Aorta (tissue), 5 donors: ENCODE measurements at places on chromosomes 7 and 10.

DNA sequence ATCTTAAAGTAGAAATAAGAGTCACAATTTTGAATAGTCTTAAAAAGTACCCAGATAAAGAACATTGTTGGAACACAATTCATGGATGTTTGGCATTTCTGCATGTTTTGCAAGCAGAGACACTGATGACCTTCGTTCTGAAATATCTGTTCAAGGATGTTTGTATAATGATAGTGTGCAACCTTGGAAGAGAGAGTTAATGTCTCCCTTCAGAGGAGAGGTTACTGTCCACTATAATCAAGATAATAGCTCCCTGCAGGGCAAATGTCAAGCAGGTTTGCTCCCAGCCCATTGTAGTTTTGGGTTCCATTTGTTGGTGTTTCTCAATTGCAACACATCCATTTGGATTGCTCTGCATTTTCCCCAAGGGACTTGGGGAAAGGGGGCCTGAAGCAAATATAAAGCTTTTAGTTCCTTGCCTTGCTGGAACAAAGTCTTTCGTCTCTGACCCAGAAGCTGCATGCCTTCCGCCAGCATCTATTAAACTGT is 45.2 kb downstream of the COL1A2 start:
- H3K4me1 ChIP-seq, result no peaks in the 10 kb centered on the region
- no peaks in the 10 kb centered on the region for H3K36me3 ChIP-seq
- H3K27me3 ChIP-seq, result no peaks in the 10 kb centered on the region
- H3K27ac ChIP-seq, result no peak overlapping the region

- DNase-seq, result no peak
- H3K27me3 ChIP-seq, result no peaks in the 10 kb centered on the region
- no peak overlapping the region for H3K27ac ChIP-seq
- H3K36me3 ChIP-seq, result no peaks in the 10 kb centered on the region
- no peaks in the 10 kb centered on the region for H3K4me1 ChIP-seq
These were observed 175.0 kb downstream of the CFTR start for GRCh38 chr7:117654780-117655179.

GRCh38 chr10:73414230-73414945 is 530 bp upstream of the ANXA7 start:
- peak overlapping the region; percentile 60 for H3K4me3 ChIP-seq
- H3K4me1 ChIP-seq, result no peaks in the 10 kb centered on the region
- no peaks in the 10 kb centered on the region for H3K36me3 ChIP-seq
- no peak for DNase-seq
- no peak overlapping the region for H3K27ac ChIP-seq
- no peaks in the 10 kb centered on the region for H3K27me3 ChIP-seq

GRCh38 chr7:116762971-116763370 is 91.0 kb downstream of the MET start:
- no peak overlapping the region for H3K4me3 ChIP-seq
- no peaks in the 10 kb centered on the region for H3K27me3 ChIP-seq
- no peaks in the 10 kb centered on the region for H3K36me3 ChIP-seq
- no peak overlapping the region for H3K27ac ChIP-seq
- no peaks in the 10 kb centered on the region for H3K4me1 ChIP-seq

DNA sequence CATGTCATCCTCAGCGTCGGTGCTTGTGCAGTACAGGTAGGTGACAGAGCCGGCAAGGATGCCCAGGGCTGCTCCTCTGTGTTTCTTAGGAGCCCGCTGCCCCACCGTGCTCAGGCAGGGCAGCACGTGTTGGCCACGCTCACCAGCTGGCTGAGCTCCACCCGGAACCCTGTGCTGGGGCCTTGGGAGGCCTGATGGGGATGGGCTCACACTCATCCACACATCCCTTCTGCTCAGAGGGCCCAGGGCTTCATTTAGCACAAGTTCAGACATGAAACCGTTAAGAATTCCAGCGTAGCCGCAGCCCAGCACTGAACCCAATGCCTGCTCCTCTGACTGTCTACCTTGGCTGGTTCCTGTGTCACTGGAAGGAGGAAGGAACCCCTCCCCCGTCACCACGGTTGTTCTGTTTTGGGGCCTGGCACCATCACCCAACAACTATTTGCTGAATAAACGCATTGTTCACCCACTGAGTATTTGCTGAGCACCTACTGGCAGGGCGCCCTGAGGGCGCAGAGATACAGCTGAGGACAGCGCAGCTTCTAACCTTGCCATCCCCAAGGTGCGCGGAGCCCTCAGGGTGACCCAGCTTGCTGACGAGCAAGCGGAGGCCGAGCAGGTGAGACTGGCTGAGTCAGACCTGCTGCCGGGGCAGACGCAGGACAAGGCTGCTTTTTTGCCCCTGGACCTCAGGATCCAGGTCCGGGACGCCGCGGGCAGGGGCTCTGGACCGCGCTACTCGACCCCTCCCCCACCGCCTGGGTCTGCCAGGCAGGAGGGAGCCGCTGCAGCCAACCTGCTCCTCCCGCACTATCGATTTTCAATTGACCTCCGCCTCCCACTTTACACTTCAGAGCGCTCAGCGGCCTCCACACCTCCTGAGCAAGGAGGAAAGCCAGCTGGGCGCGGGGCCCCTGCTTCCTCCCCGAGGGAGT is 50.6 kb upstream of the RET start:
- H3K27me3 ChIP-seq, result no peaks in the 10 kb centered on the region
- no peaks in the 10 kb centered on the region for H3K36me3 ChIP-seq
- peak; percentile 69 for DNase-seq

GRCh38 chr7:26049081-26049480 is 102.9 kb upstream of the NFE2L3 start:
- DNase-seq, result no peak
- no peak overlapping the region for H3K27ac ChIP-seq
- no peaks in the 10 kb centered on the region for H3K4me1 ChIP-seq
- peaks cover 3% of the 10 kb centered on the region for H3K27me3 ChIP-seq

- no peak overlapping the region for H3K4me3 ChIP-seq
- no peak overlapping the region for H3K27ac ChIP-seq
- H3K36me3 ChIP-seq, result no peaks in the 10 kb centered on the region
- H3K27me3 ChIP-seq, result no peaks in the 10 kb centered on the region
These were observed 974.2 kb upstream of the ZNF722 start for GRCh38 chr7:63024446-63024845.

- H3K4me3 ChIP-seq, result no peak overlapping the region
- no peaks in the 10 kb centered on the region for H3K4me1 ChIP-seq
- DNase-seq, result no peak
- H3K36me3 ChIP-seq, result no peaks in the 10 kb centered on the region
- no peaks in the 10 kb centered on the region for H3K27me3 ChIP-seq
- no peak overlapping the region for H3K27ac ChIP-seq
These were observed 1.8 kb downstream of the ADRA2A start for GRCh38 chr10:111078505-111079185.

GRCh38 chr7:94912085-94912484 is 4.7 kb downstream of the PPP1R9A start:
- no peaks in the 10 kb centered on the region for H3K4me1 ChIP-seq
- DNase-seq, result no peak
- no peaks in the 10 kb centered on the region for H3K27me3 ChIP-seq
- no peak overlapping the region for H3K27ac ChIP-seq
- H3K4me3 ChIP-seq, result no peak overlapping the region

GRCh38 chr10:73956476-73957359 is 41.2 kb upstream of the VCL start:
- peak overlapping the region; percentile 19 for H3K27ac ChIP-seq
- H3K4me3 ChIP-seq, result no peak overlapping the region
- no peak for DNase-seq
- no peaks in the 10 kb centered on the region for H3K27me3 ChIP-seq
- no peaks in the 10 kb centered on the region for H3K36me3 ChIP-seq

DNA sequence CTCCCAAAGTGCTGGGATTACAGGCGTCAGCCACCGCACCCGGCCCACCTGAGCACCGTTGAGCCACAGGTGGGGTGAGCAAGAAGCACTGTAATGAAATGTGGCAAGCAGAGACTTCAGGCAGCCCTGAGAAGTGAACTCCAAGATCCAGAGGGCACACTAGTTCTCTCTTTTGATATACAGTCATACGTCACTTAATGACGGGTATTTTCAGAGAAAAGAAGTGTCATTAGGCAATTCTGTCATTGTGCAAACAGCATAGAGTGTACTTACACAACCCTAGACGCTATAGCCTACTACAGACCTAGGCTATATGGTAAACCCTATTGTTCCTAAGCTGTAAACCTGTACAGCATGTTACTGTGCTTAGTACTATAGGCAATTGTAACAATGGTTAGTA is 7.9 kb downstream of the PANK1 start:
- no peak for DNase-seq
- H3K27me3 ChIP-seq, result no peaks in the 10 kb centered on the region

DNA sequence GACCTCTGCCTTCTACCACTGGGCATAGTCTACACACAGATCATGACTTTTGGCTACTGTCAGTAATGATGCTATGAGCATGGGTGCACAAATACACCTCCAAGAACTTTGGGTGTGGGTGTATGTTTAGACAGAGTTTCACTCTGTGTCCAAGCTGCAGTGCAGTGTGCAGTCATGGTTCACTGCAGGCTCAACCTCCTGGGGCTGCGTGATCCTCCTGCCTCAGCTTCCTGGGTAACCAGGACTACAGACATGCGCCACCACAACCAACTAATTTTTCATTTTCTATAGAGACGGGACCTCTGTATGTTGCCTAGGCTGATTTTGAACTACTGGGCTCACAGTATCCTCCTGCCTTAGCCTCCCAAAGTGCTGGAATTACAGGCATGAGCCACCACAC is 194.4 kb downstream of the NSUN6 start:
- no peaks in the 10 kb centered on the region for H3K27me3 ChIP-seq
- H3K36me3 ChIP-seq, result no peaks in the 10 kb centered on the region
- no peak for DNase-seq
- H3K27ac ChIP-seq, result no peak overlapping the region

DNA sequence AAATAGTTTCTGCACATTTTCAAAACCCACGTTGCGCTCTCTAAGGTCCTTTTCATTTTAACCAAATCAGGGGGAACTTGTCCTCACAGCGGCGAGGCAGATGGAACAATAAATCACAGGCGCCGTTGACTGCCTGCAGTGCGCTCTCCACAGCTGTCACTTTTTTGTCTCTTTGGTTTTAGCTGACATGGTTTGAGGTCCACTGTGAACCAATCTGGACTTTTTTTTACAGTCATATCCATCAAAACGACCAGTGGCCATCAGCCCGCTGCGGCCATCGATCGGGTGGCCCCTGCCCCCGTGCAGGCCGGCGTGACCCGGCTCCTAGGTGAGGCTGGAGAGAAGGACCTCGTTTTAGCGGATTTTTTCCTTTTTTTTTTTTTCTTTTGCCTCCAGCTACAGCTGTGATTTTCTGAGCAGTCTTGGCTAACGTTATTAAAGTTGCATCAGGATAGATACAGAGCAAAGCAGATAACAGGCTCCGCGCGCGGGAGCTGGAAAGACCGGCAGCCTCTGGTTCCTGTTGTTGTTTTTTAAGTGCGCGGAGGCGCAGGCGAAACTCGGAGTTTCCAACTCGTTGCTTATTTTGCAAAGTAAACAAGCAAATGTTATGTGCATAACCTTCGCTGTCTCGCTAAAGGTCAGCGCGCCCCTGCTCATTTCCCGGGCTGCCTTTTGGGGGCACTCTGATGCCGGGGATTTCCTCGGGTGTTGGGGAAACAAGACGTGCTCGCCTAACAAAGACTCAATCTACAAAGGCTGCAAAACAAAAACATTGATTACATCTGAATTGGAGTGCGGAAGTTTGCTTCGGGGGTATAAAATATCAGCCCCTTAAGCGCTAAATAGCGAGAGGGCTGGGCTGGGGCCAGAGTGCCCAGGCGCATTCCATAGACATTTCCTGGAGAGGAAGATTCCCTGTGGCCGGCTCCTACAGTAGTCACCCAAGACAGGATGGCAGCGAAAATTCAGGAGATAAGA is 414.8 kb upstream of the MKI67 start:
- H3K27me3 ChIP-seq, result no peaks in the 10 kb centered on the region
- H3K4me1 ChIP-seq, result no peaks in the 10 kb centered on the region
- DNase-seq, result no peak
- H3K4me3 ChIP-seq, result no peak overlapping the region

DNA sequence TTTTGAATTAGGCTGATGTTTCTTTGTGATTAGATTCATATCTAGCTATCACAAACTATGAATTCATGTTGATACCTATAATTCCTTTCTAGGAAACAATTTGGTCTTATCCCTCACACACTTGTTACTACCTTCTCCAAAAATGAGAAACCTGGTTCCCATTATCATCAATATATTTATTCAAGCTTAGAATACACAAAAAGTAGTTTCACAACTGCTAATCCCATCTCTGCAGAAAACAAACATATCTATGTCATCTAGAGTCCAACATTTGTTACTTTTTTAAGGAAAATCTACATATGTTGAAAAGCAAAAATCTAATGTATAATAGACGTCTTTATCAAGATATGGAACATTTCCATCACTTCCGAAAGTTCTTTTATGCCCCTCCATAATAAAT is 110.4 kb downstream of the MICU1 start:
- no peaks in the 10 kb centered on the region for H3K36me3 ChIP-seq
- no peak for DNase-seq
- no peak overlapping the region for H3K4me3 ChIP-seq
- no peaks in the 10 kb centered on the region for H3K4me1 ChIP-seq
